NCI-H1417 treated with DMSO at 0.1 percent for 48 hours (cell line): ENCODE measurements at places on chromosomes 7 and 10.

GRCh38 chr10:13751191-13751764, 164.5 kb downstream of the PRPF18 start:
- no peak for DNase-seq

DNA sequence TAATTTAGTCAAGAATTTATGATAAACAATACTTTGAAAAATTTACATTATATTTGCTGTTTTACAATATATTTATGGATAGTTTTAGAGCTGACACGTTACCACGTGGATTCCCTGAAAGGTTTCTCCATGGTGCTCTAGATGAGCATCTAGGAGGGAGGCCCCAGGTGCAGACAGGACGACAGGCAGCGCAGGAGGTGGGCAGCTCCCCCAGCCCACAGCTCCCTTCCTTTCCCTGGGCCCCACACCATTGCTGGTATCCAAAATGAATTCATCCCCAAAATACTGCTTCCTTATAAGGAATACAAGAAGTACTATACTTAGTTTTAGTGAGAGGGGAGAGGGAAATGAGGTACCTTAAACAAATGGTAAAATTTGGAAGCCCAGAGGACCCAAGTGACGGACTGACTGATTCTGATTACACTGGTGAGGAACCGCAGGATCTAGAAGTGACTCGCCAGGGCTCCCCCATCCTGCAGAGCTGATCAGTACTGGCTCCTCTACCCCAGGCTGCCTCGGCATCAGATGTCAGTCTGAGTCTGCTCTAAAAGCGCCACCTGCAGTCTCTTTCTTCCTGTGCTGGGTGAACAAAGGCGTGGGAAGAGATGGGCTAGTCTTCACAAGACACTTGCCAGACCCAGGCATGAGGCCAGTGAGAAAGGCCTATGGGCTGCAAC, 89.2 kb downstream of the DLG5 start:
- no peak for DNase-seq

DNA sequence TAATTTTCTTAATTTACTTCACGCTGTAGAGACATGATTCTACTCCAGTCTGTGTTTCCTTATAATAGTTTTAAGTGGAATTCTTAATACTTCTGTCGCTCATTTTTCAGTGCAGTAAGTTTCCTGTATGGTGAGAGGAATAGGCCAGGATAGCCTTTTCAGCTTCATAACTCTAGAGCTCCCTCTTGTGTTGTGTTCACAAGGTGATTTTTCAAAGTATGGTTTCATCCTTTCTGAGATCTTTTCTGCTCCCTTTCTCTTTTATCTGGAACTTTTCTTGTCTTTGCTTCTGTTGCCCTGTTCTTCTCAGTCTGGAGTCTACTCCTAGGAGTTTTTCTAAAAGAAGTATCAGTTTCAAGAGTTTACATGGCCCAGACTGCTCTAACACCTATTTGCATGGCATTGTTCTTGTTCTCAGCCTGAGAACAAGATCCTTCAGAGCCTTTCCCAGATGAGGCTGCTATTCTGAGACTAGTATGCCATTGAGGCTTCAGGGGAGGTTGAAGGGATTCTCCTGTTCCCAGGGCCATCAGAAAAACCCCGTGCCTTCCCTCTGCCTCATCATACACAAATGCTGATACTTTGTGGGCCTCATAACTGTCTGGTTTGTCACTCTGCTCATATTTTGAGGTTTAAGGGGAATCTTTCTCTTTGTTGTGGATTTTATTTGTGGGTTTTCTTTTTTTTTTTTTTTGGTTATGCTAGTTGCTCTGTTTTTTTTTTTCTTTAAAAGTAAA, 21.8 kb downstream of the NET1 start:
- no peak for DNase-seq

- DNase-seq = no peak
These were observed 99.6 kb downstream of the JAZF1 start for GRCh38 chr7:28081016-28081415.

- DNase-seq = no peak
These were observed 19.1 kb upstream of the KLF6 start for GRCh38 chr10:3803927-3804741.

DNA sequence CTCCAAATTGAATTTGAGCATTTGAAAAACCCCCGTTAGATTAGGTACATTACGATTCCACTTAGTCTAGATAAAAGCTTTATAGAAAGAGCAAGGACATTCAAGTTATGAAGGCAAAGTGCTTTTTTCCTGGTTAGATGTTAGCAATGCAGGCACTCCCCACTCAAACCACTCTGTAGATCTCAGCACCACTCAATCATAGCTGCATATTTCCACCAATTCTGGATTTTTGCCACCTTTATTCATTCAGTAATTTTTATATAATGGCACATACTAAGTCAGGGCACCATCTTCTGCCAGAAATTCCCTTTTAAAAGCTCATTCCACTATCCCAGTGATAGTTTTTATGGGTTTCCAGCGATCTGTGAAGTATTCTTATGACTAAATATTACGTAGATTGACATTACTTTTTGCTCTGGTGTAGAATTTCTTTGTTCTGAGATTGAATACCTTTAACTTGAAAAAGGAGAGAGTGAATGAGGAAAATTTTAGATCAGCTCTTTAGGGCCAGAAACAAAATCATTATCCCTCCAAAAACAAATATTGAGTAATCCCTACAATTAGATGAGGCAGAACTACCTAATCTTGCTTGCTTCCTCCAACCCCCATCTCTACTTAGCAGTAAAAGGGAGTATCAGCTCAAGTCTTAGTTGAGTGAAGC, 51.6 kb downstream of the RNLS start:
- DNase-seq = no peak

DNA sequence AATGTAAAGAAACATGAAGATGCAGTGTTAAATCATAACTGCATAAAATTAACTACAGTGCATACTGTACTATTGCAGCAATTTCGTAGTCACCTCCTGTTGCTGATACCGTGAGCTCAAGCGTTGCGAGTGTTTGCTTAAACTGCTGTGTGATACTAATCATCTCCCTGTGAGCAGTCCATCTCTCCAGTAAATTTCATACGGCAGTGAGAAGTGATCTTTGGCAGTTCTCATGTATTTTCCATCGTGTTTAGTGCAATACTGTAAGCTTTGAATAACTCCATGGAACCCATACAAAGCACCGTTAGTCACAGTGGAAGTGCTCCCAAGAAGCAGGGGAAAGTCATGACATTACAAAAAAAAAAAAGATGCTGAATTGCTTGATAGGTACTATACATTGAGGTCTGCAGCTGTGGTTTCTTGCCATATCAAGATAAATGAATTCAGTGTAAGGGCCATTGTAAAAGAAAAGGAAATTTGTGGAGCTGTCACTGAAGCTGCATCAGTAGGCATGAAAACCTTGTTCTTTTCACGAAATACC, 360.4 kb downstream of the EXOC4 start:
- no peak for DNase-seq

- no peak for DNase-seq
These were observed 549.5 kb upstream of the GRM3 start for GRCh38 chr7:86094166-86094669.

- no peak for DNase-seq
These were observed 61.4 kb upstream of the NFKB2 start for GRCh38 chr10:102334101-102334500.

DNA sequence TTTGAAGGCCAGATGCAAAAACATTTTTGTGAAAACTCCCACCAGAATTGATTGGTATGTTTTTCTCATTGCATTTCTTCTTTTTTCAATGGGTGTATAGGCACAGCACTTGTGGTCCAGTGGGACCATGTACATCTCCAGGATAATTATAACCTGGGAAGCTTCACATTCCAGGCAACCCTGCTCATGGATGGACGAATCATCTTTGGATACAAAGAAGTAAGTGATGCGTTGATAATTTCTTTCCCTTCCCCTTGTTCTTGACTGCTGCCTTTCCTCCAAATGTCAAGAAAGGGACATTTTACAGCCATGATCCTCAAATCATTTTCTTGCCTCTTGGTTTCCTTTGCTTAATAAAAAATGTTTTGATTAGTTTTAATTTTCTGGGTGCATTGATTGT, 331.5 kb downstream of the PLXDC2 start:
- DNase-seq = no peak

DNA sequence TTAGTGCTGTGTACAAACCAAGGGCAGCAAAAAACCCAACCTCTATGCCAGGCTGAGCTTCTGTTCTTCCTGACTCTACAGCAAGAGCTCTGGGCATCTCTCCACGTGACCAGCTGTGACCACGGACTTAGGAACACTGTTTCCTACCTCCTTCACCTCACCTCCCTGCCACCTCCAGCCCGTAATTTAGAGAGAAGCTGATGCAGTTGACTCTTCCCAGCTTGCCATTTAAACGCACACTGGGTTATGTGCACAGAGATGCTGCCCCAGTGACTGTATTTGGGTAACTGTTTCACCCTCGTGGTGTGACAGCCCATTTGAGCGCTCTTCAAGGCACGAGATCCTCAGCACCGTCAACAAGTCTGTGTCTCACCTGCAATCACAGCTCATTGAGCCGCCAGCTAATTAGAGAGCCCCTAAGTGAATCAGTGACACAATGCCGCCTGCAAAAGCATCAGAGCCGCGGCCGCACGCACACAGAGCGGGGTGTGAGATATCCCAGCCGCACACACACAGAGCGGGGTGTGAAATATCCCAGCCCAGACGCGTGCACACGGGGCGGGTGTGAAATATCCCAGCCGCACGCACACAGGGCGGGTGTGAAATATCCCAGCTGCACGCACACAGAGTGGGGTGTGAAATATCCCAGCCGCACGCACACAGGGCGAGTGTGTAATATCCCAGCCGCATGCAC, 319.7 kb downstream of the PTPRN2 start:
- DNase-seq = no peak

- no peak for DNase-seq
These were observed 5.2 kb downstream of the SEMA3E start for GRCh38 chr7:83643739-83644138.

GRCh38 chr7:115724400-115725056, 306.0 kb downstream of the TFEC start:
- DNase-seq = peak; percentile 100

DNA sequence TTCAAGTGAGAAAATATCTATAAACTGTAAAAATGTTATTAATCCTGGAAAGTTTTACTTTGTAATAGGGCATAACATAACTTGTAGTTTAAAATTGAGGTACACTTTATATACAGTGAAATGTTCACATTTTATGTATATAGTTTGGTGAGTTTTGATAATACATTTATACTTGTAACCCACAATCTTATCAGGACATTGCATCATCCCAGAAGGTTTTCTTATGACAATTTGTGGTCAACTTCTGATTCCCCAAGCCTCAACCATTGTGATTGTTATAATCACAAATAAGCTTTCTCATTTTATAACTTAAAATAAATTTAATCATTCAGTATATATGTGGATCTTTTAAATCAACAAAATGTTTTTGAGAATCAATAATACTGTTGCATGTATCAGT, 151.1 kb downstream of the TFPI2 start:
- DNase-seq = no peak

GRCh38 chr7:150756166-150756565, 18.9 kb downstream of the GIMAP5 start:
- DNase-seq = no peak

DNA sequence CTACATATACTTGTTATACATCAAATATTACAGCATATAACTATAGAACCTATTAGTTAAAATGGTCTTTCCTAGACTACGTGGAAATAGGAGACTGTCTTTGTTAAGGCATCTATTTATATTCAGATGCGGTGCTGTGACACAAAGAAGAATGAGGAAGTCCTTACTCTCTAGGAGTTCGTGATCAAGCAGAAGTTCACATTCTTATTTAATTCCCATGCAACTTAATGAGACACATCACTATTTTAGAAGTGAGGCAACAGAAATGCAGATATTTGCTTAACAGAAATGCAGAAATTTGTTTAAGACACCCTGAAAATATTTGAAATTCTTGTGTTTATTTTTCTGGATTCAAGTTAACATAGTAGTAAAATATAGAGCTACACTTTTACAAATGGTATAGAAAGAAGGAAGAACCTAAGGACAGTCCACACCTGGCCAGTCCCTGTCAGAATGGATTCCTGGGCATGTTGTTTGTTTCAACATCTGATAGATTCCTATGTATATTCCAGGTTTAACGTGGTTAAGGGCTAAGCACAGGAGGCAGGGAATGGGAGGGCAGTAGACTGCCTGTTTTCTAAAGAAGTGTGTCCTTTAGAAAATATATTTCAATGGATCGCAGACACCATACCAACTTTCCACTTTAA, 70.6 kb upstream of the NXPH1 start:
- no peak for DNase-seq

DNA sequence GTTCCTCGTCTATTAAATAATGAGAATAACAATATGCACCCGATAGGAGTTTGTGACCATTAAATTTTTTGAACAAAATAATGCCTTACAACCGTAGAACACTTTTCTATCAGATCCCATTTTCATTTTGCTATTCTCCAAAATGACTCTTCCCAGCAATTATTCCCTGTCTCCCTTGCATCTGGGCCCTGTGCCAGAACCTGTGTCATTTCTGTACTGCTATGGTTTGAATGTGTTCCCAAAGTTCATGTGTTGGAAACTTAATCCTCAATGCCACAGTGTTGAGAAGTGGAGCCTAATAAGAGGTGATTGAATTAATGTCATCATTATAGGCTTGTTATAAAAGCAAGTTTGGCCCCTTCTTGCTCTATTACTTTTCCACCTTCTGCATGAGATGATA, 33.2 kb upstream of the SMNDC1 start:
- DNase-seq = no peak

DNA sequence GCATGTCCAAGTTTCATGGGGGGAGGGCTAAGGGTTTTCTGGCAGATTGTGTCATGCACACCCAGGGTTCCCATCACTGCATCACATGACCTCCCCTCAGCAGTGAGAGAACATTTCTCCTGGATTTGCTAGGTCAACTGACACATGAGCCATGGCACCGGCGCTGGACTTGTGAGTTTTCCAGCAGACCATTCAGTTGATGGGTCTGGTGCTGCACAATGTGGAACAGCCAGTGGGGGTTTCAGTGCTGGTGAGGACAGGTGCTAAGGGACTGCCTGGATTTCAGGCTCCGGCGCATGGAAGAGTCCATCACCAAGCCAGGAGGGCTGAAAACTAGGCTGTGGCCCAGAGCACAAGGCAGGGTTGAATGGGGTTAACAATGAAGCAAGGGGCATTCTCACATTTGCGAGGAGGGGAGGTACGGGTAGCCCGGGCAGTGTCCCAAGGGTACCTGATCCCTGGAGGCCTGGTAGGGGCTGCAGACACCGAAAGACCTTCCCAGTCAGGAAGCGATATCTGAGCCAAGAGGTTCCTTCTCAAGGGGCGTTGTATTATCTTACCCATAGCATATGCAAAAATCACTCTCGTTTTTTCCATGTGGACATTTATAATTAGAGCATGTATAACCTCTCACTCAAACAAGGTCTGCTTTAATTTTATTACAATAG, 203.0 kb downstream of the TNS3 start:
- no peak for DNase-seq

- no peak for DNase-seq
These were observed 126.0 kb downstream of the NRCAM start for GRCh38 chr7:108330227-108330626.
